ENCODE measurements at places on chromosomes 6 and 20. TPM values are rescaled to one million over a fixed set of nuclear protein-coding genes. Genes with fewer than 3 reads are reported as not detected.

Gene SLC2A10
- total RNA-seq, result 18.8 TPM

Gene TREM1
- total RNA-seq, result 2.8 TPM

Gene NRSN1
- 1.7 TPM for total RNA-seq

Gene NRN1
- total RNA-seq, result 8.6 TPM

Gene ULBP3
- total RNA-seq, result 0.95 TPM

Gene POM121L2
- total RNA-seq, result not detected

Gene FHL5
- 10.5 TPM for total RNA-seq

Gene COL11A2
- total RNA-seq, result 1.4 TPM

Gene PSORS1C2
- not detected for total RNA-seq

Gene LHFPL5
- 0.27 TPM for total RNA-seq

- DNase-seq, result no peak
Observed at GRCh38 chr6:78476561-78476960, 390.8 kb upstream of the IRAK1BP1 start.

DNA sequence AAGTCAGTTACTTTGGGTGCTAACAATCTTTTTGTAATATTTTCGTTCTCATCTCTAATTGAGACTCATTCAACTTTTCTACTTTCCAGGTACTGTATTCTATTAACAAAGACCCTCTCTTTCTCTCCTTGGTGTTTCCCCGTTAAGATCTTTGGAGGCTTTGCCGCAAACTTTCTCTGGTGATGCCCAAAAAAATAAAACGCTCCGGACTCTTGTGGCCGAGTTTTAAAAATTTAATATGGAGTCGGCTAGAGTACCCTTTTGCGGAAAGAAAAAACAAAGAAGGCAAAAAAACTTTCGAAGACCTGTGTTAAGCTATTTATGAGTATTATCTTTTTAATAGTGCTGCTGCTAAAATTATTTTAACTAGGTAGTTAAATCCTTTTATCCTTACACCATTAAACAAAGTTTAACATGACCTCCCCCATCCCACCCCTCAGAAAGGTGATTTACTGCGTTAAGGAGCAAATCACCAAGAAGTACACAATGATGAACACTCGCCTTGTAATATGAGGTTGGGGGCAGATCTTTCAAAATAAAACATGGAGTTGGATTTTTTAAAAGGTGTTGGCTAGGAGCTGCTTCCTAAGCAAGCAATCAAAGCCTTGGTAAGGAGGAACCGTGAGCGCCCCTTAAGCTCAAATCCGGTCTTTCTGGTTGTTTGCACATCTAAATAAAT lies 10.0 kb downstream of the SIM1 start:
- DNase-seq, result no peak

GRCh38 chr6:131116755-131117360 lies 18.4 kb upstream of the AKAP7 start:
- DNase-seq, result no peak

DNA sequence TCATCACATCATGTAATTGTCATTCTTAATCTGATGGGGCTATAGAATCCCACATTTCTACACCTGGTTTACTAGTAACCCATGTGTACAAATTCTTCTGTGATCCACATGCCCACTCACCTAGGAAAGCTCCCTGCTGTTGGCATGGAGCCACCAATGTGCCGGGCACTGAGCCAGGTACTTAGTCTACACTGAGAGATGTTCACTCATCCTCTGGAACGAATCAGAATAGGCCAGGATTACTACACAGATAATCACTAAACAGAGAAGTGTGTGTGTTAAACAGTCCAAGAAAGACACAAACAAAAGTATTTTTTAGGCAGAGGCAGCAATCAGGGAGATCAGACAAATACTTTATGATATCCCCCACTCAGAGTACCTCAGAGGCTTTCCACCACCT lies 193.2 kb upstream of the VGLL2 start:
- DNase-seq, result no peak

DNA sequence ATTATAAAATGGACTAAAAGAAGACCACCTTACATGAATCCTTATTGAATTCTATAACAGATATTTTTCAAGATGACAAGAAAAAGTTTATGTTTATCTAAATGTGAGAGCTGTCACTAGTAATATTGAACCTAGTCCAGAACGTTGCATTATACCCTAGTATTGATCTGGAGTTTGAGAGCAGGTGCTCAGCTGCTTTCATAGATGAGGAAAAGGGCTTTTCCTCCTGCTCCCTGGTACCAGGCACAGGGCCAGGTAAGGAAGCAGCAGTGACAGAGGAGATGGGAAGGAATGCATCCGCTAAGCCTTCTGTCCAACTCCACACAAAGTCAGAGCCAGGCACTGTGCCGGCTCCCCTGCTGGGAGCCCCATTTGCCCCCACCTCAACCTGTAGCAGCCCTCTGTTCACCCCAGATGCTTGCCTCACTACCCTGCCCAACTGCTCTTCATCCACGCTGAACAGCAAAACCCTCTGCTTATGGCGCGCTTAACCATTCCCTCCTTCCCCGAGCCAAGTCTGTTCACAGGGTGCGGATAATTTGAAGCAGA lies 393.1 kb downstream of the FRK start:
- DNase-seq, result no peak

DNA sequence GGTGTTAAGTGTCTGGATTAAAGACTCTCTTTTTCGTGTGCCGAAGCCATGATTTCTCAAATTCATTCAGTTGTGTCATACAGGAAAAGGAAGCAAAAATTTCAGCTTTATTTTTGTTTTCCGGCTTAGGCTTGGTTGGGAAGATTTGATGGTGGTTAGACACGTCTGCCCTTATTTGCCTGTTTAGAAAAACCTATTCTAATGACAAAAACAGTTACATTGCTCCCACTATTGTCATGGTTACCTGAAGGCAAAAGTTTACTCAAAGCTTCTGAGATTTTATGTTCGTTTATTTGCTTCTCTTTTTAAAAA lies 982 bp downstream of the DNAJC5 start:
- DNase-seq, result no peak

DNA sequence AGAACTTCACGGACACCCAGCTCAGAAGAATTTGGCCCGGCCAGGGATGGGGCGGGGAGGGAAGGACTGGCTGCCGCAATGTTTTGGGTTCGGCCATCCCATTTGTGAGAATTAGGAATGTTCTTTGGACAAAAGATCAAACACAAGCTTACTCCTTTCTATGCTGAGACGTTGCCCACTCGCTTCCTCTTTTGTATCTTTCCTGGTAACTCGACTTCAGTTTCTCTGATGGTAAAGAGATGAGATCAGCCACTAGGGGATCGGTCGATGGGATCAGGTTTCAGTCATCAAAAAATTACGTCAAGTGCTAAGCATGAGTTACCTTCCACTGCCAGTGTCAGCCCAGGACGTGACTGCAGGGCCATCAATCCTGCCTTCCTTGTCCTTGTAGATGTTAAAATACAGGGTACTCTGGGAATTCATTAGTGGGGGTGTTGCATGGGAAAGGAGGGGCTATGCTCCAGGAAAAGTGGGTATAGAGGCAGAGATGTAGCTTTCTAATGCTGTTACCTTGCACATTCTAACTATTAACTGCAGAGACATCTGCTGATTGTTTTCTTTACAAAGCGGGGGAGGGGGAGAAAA lies 190.2 kb downstream of the TSHZ2 start:
- DNase-seq, result peak; percentile 74

DNA sequence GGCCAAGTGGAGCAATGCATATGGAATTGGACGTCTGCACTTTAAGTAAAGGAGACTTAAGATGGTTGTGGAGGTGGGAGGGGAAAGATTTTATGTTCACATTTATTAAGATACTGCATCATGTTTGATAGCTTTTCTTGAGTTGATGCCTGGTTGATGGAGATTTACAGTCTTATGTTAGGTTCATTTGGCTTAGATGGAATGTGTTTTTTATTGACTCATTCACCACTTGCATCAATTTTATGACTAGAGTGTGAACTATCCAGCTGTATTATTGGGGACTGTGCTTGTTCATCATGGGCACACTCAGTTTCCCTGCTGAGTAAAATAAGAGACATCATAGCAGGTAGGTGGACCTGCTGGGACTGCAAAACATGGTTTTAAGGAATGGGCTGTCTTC lies 91.2 kb upstream of the SCP2D1 start:
- DNase-seq, result no peak

- DNase-seq, result no peak
Observed at GRCh38 chr6:30013291-30013922, 47.7 kb upstream of the POLR1H start.

DNA sequence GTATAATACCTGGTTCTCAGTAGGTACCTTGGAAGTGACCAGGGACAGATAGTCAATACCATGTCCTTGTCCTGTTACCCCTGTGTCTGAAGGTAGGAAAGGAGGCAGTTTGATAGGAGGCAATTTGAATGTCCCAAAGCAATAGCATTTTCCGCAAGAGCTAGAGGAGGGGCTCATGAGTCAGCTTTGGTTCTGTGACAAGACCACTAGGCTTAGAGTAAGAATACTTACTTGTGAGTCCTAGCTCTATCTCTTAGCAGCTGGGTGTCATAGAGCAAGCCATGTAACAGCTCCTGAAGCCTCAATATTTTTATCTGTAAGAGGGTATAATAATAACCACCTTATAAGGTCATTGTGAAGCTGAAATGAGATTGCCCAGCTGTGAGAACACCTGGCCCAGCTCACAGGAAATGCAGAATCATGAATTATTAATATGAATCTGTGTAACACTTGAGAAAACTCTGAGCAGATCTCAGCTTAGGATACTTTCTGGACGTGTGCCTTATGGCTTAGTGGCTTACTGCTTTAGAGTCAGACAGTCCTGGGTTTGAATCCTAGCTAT lies 58.6 kb downstream of the DAAM2 start:
- peak; percentile 55 for DNase-seq

DNA sequence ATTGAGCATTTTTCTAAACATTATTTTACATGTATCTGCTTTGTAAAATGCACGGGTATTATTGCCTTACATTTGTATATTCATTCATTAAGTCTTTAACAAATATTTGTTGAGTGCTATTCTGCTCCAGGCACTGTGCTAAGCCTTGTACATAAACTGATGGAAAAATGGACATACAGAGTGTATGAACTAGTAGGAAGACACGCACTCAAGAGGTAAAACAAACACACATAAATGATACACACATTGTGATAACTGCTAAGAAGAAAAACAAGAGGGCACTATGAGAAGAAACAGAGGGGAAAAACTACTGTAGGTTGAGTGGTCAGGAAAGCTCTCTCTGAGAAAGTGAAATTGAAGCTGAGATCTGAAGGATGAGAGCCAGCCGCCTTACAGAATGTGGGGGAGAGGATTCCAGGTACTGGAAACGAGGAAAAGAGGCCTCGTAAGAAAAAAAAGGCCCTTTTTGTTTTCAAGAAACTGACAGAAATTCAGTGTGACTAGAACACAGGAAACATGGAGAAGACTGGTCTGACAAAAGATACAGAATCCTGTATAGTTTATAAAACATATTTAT lies 117.5 kb downstream of the EYA4 start:
- DNase-seq, result no peak

- peak; percentile 73 for DNase-seq
Observed at GRCh38 chr20:57586370-57586793, 25.5 kb downstream of the PCK1 start.

GRCh38 chr6:5457041-5457440 lies 195.7 kb downstream of the FARS2 start:
- DNase-seq, result no peak

GRCh38 chr6:56009636-56010035 lies 134.2 kb upstream of the BMP5 start:
- no peak for DNase-seq

DNA sequence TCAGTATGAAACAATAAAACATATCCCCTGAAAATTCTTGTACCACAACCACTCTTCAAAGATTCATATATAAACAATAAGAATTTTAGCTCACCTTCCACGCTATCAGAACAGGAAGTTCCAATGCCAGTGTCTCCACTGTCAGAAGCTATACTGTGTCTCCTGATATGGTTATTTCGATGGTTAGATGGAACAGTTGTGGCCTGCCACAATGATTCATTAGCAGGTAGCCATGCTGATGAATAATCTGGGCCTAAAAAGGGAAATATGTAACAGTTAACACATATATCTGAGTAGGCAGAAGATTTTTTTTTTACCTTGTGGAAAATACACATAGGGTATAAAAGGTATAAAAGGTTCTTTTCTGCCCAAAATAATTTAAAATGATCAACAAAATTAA lies 19.0 kb downstream of the CEP85L start:
- DNase-seq, result no peak

GRCh38 chr6:5986861-5987260 lies 19.9 kb downstream of the NRN1 start:
- no peak for DNase-seq

DNA sequence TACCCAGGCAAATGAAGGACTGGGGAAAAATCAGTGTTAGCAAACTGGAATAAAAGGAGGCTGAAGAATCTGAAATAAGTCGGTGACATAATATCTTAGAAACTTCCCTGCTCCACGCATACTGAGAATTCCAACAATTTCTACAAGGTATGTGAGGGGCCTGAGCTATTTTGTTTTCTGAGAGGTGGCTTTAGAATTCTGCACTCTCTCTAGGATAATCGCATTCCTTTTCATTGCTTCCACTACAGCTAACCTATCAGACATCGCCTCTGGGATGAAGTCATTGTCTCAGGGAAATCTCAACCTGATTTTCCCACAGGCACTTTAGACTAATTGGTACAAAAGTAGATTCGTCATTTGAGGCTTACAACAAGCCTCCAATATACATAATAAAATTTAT lies 740.8 kb downstream of the PHF3 start:
- no peak for DNase-seq

- no peak for DNase-seq
Observed at GRCh38 chr6:158920311-158920905, 79.6 kb downstream of the RSPH3 start.

DNA sequence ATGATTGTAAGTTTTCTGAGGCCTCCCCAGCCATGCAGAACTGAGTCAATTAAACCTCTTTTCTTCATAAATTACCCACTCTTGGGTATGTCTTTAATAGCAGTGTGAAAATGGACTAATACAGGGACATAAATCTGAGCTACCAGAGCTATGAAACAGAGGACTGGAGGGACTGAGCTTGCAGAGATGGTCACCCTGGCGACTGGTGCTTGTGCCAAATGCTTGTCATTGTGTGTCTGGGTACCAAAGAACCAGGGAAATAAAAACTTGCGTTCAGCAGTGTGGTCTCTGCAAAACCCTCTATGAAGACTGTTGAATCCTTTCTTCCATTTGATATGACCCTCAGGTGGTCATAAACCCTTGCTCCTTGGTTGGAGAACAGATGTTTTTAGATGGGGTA lies 105.1 kb upstream of the PRL start:
- DNase-seq, result no peak

- DNase-seq, result no peak
Observed at GRCh38 chr20:59141818-59142581, 21.6 kb upstream of the ZNF831 start.

All from sigmoid colon (tissue), 7 donors.